ENCODE measurements at places on chromosomes 12 and 14.

DNA sequence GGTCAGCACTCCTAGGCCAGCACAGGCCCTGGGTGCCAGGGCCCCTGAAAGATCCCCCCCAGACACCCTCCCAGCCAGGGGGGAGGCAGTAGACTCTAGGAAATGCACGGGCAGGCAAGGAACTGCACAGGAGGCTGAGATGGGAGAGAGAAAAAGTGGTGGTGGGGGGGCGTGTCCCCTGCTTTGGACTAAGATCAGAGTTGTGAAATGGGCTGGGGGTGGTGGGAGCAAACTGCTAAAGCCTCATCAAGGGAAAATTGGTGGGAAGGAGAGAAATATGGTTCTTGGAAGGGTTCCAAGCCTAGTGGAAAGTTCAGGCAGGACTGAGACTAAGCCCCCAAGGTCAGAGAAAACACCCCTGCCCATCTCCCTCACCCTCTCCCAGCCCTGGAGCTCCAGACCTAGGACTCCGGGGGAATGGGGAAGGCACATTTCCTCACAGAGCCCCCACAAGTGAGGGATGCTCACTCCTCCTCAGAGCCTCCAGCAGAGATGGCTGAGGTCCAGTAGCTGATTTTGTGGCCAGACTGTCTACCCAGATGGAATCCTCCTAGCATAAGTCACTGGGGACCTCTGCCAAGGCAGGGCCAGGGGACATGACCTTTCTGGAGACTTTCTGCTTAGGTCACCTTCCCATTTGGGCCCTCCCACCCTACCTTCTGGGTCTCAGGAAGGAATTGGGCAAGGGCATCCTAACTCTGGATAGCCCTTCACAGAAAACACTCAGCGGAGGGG is 29.8 kb downstream of the FIGNL2 start:
- DNase-seq: no peak

DNA sequence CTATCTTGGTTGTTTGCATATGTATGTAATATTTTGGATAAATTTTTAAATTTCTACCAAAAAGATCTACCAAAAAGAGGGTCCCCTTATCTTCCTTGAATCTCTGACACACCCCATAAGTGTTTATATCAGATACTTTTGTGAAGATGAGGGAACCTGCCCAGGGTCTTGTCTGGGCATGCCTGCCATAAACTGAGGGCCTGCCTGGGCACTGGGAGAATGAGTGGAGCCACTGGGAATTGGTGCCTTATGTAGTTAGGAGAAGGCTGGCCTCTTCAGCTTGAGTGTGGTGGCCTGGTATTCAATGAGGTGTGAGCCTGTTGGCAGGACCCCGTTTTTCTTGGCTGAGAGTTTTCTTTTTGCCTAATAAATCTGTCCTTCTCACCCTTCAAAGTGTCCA is 46.5 kb downstream of the OR9K2 start:
- no peak for DNase-seq

- DNase-seq: no peak
Observed at GRCh38 chr14:44833376-44834060, 128.2 kb downstream of the KLHL28 start.

DNA sequence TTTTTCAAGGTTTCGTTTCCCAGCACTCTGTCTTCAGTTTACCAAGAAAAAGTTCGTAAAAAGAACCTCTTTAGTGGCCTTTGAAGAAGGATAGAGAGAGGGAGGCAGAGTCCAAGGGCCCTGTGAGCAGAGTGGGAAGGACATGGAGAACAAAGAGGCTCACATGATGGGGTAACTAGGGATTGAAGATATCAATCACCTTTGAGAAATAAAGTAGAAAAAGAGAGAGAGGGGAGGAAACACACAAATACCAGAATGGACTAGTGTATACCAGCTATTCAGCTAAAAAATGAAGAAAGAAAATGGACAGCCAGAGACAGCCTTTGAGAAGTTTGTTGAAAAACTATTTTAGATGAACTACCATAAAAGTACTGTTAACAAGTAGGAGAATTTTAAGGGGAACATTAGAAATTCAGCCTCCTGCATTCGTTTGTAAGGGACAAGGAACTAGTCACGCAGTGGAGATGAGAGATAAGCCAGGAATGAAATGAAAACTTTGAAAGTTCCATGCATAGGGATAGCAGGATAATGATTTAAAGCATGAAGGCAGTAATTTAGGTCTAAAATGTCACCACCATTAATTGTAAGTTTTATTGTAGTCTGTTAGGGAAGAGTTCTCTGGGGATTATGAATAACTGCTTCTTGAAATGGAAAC is 82.1 kb downstream of the SPTSSA start:
- DNase-seq: no peak

DNA sequence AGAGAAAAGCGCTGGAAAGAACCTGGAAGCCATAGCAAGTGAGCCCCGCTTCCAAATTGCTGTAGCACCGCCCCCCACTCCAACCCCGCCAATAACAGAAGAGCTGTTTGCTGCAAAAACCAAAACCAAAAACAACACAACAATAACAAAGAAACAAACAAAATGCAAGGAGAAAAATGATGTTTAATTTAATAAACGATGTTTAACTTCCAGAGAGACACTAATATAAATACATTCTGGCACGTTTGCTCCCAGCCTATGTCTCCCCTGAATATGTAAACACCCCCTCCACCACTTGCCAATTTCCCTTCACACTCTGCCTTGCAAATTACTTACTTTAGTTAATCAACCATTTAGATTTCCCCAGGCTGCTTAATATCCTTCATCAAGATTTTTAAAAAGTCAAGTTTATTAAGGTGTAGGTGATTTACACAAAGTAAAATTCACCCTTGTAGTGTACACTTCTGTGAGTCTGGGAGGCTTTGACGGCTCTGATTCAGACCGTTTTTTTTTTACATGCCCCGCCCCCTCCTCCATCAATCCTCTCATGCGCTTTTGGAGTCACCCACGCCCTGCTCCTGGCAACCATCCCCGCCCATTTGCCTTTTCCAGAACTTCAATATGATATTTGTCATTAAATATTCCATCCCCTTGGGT is 482 bp upstream of the IFI27L2 start:
- DNase-seq: peak; percentile 62

GRCh38 chr12:992647-993046 is 1.6 kb downstream of the ERC1 start:
- DNase-seq: no peak

DNA sequence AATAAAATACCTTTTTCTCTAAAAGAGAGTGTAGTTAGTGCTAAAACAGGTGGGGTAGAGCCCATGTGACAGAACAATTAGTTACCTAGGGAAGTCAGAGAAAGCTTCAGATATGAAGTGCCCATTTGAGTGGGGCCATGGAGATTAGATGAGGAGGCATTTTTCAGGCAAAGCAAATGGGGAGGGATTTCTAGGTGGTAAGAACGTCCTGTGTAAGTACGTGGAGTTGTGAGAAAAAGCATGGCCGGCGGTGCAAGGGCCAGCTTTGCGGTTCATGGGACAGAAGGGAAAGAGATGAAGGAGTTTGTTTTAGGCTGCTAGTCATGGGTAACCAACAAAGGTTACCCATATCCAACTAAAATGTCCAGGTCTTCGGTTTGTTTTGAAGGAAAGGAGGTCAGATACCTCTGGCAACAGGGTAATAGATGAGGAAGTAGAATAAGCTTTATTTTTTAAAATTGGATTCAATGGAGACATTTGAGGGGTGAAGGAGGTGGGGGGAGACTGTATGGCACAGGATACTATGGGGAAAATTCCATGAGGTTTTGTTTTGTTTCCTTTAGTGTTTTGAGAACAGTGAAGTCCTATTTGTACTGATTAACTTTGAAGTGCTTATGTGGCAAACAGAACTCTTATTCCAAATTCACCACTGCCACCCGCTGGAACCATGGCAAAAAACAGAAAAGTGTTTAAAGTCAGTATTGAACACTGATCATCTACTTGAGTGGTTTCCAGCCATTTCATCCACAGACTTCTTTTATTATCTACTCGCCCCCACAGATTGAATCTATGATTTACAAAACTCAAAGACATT is 10.0 kb upstream of the SNRPF start:
- DNase-seq: no peak

GRCh38 chr12:63930971-63931370 is 86.5 kb downstream of the SRGAP1 start:
- no peak for DNase-seq

GRCh38 chr14:100904307-100905087 is 975 bp upstream of the RTL1 start:
- peak; percentile 80 for DNase-seq

DNA sequence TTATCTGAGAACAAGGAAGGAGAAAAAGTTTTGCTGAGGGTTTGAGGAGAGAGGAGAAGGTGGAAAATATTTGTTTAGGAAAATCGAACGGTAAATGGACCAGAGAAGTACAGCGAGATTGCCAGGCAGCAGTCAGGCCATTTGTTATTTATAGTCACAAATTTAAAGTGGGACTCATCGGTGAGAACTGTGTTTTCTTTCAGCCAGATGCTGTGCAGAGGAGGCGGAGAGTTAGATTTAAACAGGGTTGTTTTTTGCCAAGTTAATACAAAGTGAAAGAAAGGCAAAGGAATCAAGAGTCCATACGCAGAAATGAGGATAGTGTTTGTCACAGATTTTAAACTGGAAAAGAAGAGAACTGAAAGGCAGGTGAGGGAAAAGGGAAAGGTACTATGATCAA is 200.6 kb upstream of the CNOT2 start:
- DNase-seq: no peak

DNA sequence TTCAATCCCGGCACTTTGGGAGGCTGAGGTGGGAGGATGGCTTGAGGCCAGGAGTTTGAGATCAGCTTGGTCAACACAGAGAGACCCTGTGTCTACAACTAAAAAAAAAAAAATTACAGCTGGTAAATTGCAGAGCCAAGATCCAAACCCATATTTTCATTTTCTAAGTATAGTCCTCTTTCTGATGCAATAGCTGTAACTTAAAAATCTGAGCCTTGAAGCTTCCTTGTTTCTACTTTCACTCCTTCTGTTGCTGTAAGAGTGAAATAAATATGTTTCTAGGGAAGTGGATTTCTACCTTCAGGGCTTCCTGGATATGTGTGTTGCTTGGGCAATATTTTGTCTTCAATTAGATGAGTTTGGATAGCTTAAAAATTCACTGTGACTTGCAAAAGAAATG is 42.0 kb upstream of the PRICKLE1 start:
- no peak for DNase-seq

All from islet precursor cell (in vitro differentiated cells).